ENCODE measurements at places on chromosomes 7 and 10. TPM values are rescaled to one million over a fixed set of nuclear protein-coding genes. Genes with fewer than 3 reads are reported as not detected.

DNA sequence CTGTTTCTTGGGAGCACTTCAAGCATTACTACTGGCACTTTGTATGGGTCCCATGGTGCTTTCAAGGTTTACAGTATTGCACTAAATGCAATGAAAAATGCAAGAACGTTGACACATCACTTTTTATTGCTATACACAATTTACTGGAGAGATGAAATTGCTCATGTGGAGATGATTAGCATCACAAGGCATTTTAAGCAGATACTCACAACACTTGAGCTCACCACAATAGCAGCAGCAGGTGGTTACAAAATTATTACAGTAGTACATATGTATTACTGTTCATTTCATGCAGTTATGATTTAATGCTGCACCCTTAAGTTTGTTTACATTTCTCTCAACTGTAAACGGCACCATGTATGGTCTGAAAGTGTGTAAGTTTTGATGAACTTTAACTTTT, 537.7 kb downstream of the GRM8 start:
- no peaks in the 10 kb centered on the region for H3K36me3 ChIP-seq
- H3K4me1 ChIP-seq = no peaks in the 10 kb centered on the region
- H3K4me3 ChIP-seq = no peak overlapping the region
- H3K27me3 ChIP-seq = no peaks in the 10 kb centered on the region
- DNase-seq = no peak
- H3K27ac ChIP-seq = no peak overlapping the region

DNA sequence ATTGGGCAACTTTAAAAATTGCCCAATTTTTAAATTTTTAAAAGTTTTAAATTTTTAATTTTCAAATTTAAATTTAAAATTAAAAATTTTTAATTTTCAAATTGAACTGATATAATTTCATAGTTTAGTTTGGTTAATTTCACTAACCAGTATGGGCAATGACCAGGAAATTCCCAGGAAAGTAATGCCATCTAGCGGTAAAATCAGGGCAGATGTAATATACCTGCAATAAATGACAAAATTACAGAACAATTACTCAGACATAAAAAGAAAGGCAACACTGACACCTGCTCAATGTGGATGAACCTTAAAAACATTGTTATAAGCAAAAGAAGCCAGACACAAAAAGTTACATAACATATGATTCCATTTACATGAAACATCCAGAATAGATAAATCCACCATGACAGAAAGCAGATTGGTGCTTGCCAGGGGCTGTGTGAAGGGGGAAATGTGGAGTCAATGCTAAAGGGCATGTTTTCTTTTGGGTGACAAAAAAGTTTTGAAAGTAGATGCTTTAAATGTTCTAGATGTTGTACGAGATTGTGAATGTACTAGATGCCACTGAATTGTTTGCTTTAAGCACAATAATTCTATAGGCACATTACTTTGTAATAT, 28.6 kb upstream of the SLC16A12 start:
- H3K27ac ChIP-seq = no peak overlapping the region
- no peaks in the 10 kb centered on the region for H3K27me3 ChIP-seq
- no peak for DNase-seq
- no peak overlapping the region for H3K4me3 ChIP-seq
- H3K36me3 ChIP-seq = no peaks in the 10 kb centered on the region

GRCh38 chr7:158945519-158945918, 89.2 kb downstream of the DYNC2I1 start:
- H3K27ac ChIP-seq = no peak overlapping the region
- DNase-seq = no peak
- no peak overlapping the region for H3K4me3 ChIP-seq
- no peaks in the 10 kb centered on the region for H3K4me1 ChIP-seq
- no peaks in the 10 kb centered on the region for H3K27me3 ChIP-seq

- DNase-seq = no peak
- H3K27me3 ChIP-seq = no peaks in the 10 kb centered on the region
- H3K27ac ChIP-seq = no peak overlapping the region
- H3K4me3 ChIP-seq = no peak overlapping the region
Observed at GRCh38 chr7:81632418-81632817, 137.4 kb downstream of the HGF start.

OGDHL gene
- total RNA-seq = 1.1 TPM

DNA sequence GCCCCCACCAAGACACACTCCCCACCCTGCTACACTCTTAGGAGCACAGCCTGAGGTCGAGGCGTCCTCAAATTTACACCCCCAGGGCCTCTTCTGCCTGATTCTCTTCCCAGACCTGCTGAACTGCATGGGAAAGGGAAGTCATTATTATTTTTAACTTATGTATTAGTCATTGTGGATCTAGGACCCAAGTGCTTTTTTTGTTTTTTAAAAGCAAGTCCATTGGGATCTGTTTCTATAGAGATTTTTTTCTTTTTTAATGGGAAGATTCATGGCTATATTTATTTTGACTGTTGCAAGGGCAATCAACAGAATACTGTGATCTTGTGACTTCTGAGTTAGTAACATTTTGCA, 203.8 kb downstream of the ZMYND11 start:
- no peaks in the 10 kb centered on the region for H3K27me3 ChIP-seq
- H3K4me1 ChIP-seq = no peaks in the 10 kb centered on the region
- no peak for DNase-seq

DNA sequence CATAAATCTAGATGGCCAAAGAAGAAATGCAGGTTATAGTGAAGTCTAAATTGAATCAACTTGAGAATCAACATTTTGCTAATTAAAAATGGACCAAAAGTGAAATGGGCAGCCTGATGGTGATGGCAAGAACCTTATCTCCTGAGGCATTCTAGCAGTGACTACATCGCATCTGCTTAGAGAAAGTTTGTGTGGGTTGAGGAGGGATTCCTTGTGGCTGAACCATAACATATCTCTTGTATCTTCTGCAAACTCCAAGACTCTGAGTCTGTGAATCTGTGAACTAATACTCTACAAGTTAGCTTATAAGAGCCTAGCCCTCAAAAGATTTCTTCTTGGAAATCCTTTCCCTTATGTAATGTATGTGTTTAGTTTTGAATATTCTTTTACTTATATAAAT, 85.6 kb downstream of the PRKG1 start:
- H3K36me3 ChIP-seq = no peaks in the 10 kb centered on the region
- no peaks in the 10 kb centered on the region for H3K27me3 ChIP-seq
- no peaks in the 10 kb centered on the region for H3K4me1 ChIP-seq
- no peak overlapping the region for H3K27ac ChIP-seq

CYTH3 gene
- total RNA-seq = 49.7 TPM

NPSR1 gene
- total RNA-seq = not detected

DNA sequence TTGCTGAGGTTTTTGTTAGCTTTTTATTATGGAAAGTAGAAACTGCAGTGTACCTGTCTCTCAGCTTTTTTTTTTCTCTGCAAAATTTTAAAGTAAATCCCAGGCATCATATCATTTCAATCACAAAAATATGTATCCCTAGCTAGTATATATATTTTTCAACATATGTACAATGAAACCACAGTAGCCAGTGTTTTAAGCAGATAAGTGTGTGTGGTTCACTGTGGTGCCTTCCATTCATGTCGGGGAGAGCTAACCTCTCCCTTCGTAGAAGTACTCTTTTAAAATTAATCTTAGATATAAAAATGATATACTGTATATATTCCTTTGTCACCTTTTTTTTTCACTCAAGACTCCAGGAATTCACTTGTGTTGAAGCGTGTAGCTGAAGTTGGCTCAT, 22.7 kb downstream of the CUL1 start:
- no peak overlapping the region for H3K4me3 ChIP-seq
- no peaks in the 10 kb centered on the region for H3K36me3 ChIP-seq
- H3K27ac ChIP-seq = no peak overlapping the region
- no peak for DNase-seq

DNA sequence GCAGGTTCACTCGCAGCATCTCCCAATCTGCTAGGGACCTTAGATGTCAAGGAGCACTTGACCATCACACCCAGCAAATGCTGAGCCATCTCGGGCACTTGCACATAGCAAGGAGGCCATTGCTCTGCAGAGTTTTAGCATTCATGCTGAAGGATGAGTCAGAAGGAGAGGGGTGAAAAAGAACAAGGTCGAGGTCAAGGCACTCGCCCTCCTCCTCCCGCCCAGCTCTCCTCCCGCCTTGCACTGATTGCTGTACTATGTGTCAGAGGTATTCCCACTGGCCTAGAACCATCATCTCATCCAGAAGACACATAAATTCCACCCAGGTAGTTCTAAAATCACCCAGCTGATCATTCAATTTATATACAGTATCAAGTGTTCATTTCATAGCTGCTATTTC, 255.1 kb upstream of the SP4 start:
- H3K4me3 ChIP-seq = no peak overlapping the region
- H3K27me3 ChIP-seq = peaks cover 26% of the 10 kb centered on the region
- no peaks in the 10 kb centered on the region for H3K36me3 ChIP-seq
- no peak overlapping the region for H3K27ac ChIP-seq
- DNase-seq = no peak
- no peaks in the 10 kb centered on the region for H3K4me1 ChIP-seq

GRCh38 chr10:18523025-18523424, 128.4 kb downstream of the NSUN6 start:
- peaks cover 7% of the 10 kb centered on the region for H3K4me1 ChIP-seq
- no peak overlapping the region for H3K27ac ChIP-seq
- no peaks in the 10 kb centered on the region for H3K27me3 ChIP-seq
- no peak overlapping the region for H3K4me3 ChIP-seq
- H3K36me3 ChIP-seq = peaks cover 49% of the 10 kb centered on the region

GRCh38 chr7:117323851-117324711, 1.2 kb upstream of the WNT2 start:
- no peaks in the 10 kb centered on the region for H3K4me1 ChIP-seq
- H3K36me3 ChIP-seq = no peaks in the 10 kb centered on the region
- H3K27me3 ChIP-seq = peaks cover 39% of the 10 kb centered on the region
- H3K27ac ChIP-seq = no peak overlapping the region
- H3K4me3 ChIP-seq = peak overlapping the region; percentile 40
- peak; percentile 32 for DNase-seq

- no peaks in the 10 kb centered on the region for H3K36me3 ChIP-seq
- no peaks in the 10 kb centered on the region for H3K4me1 ChIP-seq
- H3K27me3 ChIP-seq = no peaks in the 10 kb centered on the region
- H3K4me3 ChIP-seq = no peak overlapping the region
- DNase-seq = no peak
Observed at GRCh38 chr10:57955076-57955475, 312.6 kb downstream of the IPMK start.

- H3K4me1 ChIP-seq = peaks cover 19% of the 10 kb centered on the region
- no peak overlapping the region for H3K4me3 ChIP-seq
- H3K36me3 ChIP-seq = peaks cover 30% of the 10 kb centered on the region
- H3K27ac ChIP-seq = no peak overlapping the region
Observed at GRCh38 chr7:2837496-2837895, 6.6 kb downstream of the GNA12 start.

DNA sequence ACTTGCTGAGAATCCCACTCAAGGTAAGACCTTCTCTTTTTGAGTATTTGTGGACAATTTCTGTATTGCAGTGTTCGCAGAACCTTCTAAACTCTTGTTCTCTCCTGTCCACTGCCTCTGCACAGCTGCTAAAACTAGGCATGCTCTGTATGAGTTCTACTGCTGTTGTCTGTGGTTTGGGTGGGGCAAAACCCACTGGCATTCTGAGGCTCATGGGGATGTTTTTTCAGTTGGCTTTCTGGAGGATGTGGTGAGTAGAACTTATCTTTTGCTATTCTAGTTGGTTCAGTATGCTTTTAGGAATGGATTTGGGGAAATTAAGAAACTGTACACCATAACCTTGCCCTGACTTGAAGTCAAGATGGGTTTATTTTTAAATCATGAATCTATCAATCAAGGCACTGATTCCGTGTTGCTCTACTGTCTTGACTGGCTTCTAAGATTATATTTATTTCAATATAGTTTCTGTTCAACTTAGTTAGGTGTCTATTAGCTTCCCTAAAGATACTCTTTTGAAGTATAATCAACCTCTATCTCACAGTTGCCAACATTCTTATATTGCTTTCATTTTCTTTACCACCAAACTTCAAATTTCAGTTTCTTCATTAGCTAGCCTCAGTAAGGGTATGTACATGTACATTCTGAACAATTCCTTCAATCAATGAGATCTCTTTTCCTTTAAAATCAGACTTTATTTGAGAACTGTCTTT, 25.0 kb upstream of the C1GALT1 start:
- H3K36me3 ChIP-seq = no peaks in the 10 kb centered on the region
- no peaks in the 10 kb centered on the region for H3K4me1 ChIP-seq
- H3K4me3 ChIP-seq = no peak overlapping the region
- H3K27ac ChIP-seq = no peak overlapping the region

GRCh38 chr7:119197877-119198527, 973.5 kb downstream of the ANKRD7 start:
- H3K4me3 ChIP-seq = no peak overlapping the region
- no peaks in the 10 kb centered on the region for H3K4me1 ChIP-seq
- DNase-seq = no peak
- H3K36me3 ChIP-seq = no peaks in the 10 kb centered on the region
- H3K27me3 ChIP-seq = no peaks in the 10 kb centered on the region
- no peak overlapping the region for H3K27ac ChIP-seq

- peaks cover 37% of the 10 kb centered on the region for H3K4me1 ChIP-seq
- H3K27me3 ChIP-seq = no peaks in the 10 kb centered on the region
- H3K4me3 ChIP-seq = no peak overlapping the region
- H3K36me3 ChIP-seq = no peaks in the 10 kb centered on the region
Observed at GRCh38 chr10:74854610-74855009, 28.2 kb downstream of the KAT6B start.

AKR1D1 gene
- not detected for total RNA-seq

- no peaks in the 10 kb centered on the region for H3K27me3 ChIP-seq
- no peaks in the 10 kb centered on the region for H3K4me1 ChIP-seq
- no peak overlapping the region for H3K4me3 ChIP-seq
Observed at GRCh38 chr10:130398090-130398994, 262.2 kb downstream of the GLRX3 start.

GRCh38 chr10:23294638-23295247, 49.9 kb downstream of the C10orf67 start:
- H3K27ac ChIP-seq = no peak overlapping the region
- H3K27me3 ChIP-seq = no peaks in the 10 kb centered on the region
- H3K4me3 ChIP-seq = no peak overlapping the region
- H3K36me3 ChIP-seq = no peaks in the 10 kb centered on the region
- DNase-seq = no peak

GRCh38 chr7:55109404-55110167, 90.8 kb downstream of the EGFR start:
- no peak for DNase-seq
- no peaks in the 10 kb centered on the region for H3K27me3 ChIP-seq
- H3K4me3 ChIP-seq = no peak overlapping the region
- no peaks in the 10 kb centered on the region for H3K36me3 ChIP-seq

GNAT3 gene
- not detected for total RNA-seq

- no peak overlapping the region for H3K27ac ChIP-seq
- H3K4me1 ChIP-seq = no peaks in the 10 kb centered on the region
- H3K36me3 ChIP-seq = no peaks in the 10 kb centered on the region
- DNase-seq = no peak
- no peak overlapping the region for H3K4me3 ChIP-seq
- H3K27me3 ChIP-seq = no peaks in the 10 kb centered on the region
Observed at GRCh38 chr10:47009215-47009838, 98.1 kb downstream of the PTPN20 start.

- H3K4me1 ChIP-seq = peaks cover 20% of the 10 kb centered on the region
- no peak for DNase-seq
- H3K27ac ChIP-seq = peak overlapping the region; percentile 98
- peak overlapping the region; percentile 37 for H3K4me3 ChIP-seq
- H3K27me3 ChIP-seq = no peaks in the 10 kb centered on the region
Observed at GRCh38 chr10:62045765-62046521, 144.4 kb downstream of the ARID5B start.

GARS1 gene
- 70.2 TPM for total RNA-seq
